ENCODE measurements at places on chromosomes 6 and 20.

DNA sequence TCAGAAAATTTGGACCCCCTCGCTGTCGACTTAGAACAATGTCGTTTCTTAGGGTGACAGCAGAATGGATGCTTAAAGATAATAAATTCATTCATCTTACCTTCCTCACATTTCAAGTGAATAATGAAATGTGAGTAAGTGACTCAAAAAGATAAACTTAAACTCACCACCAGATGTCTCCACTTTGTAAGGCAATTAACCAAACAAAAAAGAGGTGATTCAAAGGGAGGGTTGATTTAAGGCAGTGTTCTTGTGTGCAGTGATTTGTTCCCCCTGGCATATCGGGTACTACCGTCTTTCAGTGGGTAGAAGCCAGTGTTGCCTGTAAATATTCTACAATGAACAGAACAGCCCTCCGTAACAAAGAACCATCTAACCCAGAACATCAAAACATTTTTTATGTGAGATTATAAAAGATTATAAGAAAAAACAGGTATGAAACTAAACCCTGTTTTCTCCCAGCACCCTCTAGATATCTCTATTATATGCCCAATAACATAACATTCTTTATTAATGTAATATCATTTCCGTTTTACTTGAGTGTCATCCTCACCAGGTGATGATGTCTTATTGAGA lies 589.7 kb downstream of the CBLN4 start:
- DNase-seq = peak; percentile 1

GRCh38 chr20:56400001-56400640 lies 7.7 kb downstream of the CSTF1 start:
- peak; percentile 24 for DNase-seq

GRCh38 chr6:15063253-15063853 lies 182.5 kb upstream of the JARID2 start:
- no peak for DNase-seq

DNA sequence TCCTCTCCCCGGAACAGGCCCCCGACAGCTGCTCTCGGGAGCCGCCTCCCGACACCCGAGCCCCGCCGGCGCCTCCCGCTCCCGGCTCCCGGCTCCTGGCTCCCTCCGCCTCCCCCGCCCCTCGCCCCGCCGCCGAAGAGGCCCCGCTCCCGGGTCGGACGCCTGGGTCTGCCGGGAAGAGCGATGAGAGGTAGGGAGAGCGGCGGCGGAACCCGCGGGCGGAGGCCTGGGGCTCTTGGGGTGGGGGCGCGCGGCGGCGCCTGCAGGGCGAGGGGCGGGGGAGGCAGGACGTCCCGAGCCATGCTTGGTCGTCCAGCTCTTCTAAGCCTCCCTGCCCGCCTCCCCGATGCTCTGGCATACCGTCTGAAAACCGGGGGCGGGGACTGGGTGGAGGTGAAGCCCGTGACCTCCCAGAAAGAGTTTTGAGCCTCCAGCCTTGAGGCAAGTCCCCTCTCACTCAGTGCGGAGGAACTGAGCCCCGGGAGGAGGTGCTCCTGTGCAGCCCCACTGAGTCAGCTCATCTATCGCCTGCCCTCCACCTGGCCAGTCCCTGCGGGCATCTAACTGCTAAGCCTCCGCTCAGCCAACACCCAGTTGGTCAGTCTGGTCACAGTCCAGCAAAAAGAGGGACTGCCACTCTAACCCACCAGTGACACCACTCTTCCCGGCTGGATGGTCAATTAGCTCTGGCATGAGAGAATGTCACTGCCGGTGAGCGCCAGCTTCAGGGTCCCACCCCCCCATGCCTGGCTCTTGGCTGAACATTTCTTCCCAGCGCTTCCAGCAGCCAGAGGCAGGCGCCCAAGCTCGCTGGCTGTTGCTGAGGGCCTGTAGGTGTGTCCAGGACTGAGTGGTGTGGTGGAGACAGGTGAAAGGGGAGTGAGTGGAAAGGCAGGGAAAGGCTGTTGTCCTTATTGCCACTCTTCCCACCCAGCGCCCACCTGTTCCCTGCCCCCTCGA lies 482 bp downstream of the DDR1 start:
- DNase-seq = peak; percentile 68

- no peak for DNase-seq
Observed at GRCh38 chr6:19789100-19789803, 47.9 kb upstream of the ID4 start.

- DNase-seq = peak; percentile 48
Observed at GRCh38 chr6:10595731-10596664, 74.8 kb downstream of the GCNT2 start.

GRCh38 chr6:36542041-36542440 lies 5.2 kb downstream of the STK38 start:
- no peak for DNase-seq

DNA sequence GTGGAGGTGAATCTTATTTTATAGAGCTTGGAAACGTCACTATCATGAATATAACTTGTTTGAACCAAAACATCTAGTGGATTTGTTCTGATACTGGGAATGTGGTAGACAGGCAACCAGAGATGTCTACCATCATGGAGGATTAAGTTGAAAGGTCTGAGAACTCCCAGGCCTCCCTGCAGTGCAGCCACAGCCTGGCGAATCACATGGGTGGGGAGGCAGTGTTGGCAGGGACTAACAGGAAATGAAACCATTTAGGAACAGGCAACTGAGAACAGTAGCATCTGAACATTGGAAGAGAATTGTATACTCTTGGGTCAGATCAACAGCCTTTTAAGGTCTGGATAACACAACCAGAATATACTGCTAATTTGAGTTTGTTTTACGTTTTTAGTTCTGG lies 22.3 kb upstream of the CEP162 start:
- DNase-seq = peak; percentile 11

- DNase-seq = no peak
Observed at GRCh38 chr6:169240591-169241390, 12.9 kb downstream of the THBS2 start.

GRCh38 chr20:62511915-62512610 lies 36.3 kb upstream of the GATA5 start:
- DNase-seq = no peak

DNA sequence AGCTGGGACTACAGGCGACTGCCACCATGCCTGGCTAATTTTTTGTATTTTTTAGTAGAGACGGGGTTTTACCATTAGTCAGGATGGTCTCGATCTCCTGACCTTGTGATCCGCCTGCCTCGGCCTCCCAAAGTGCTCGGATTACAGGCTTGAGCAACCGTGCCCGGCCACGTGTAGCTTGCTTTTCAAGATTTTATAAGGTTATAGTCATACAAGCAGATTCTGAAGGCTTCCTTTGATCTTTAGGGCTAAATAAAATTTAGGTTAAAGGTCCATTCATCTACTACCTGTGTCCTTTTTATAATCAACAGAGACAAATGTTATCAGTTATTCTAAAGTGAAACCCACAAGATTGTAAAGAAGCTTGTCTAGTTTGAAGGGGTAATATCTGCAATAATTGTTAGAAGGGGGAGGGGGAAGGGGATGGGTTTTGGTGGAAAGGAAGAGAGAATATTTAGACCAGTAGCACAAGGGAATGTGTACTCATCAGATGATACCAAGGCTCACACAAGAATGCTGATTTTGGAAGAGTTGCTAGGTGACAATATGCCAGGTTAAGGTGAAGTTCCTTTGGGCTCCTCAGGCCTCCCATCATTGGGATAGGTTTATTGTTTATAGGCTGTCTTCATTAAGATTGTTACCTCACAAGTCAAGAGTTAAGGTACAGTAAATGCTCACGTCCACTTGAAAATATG lies 284.7 kb downstream of the ALDH8A1 start:
- no peak for DNase-seq

- no peak for DNase-seq
Observed at GRCh38 chr6:39056681-39057080, 8.1 kb downstream of the GLP1R start.

DNA sequence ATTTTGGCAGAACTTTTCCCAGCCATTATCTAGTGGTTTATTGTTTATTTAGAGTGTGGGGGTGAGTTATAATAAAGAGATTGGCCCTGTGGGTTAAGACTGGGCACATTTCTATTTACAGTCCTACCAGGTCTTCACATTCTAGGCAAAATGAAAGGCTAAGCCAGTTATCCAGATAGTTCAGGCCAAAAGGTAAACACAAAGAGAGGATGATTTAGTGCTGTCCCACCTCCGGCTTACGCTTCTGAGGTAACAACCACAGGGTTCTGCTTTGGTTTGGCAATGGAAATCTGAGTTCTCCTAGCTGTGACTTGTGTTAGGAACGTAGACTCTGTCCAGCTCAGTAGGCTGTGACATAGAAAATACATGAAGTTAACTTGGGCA lies 50.3 kb upstream of the PTPRK start:
- peak; percentile 39 for DNase-seq

GRCh38 chr6:161067749-161068148 lies 76.2 kb downstream of the MAP3K4 start:
- no peak for DNase-seq

GRCh38 chr6:19906171-19906570 lies 69.0 kb downstream of the ID4 start:
- no peak for DNase-seq

- DNase-seq = no peak
Observed at GRCh38 chr20:8940326-8940725, 128.6 kb upstream of the PLCB4 start.

DNA sequence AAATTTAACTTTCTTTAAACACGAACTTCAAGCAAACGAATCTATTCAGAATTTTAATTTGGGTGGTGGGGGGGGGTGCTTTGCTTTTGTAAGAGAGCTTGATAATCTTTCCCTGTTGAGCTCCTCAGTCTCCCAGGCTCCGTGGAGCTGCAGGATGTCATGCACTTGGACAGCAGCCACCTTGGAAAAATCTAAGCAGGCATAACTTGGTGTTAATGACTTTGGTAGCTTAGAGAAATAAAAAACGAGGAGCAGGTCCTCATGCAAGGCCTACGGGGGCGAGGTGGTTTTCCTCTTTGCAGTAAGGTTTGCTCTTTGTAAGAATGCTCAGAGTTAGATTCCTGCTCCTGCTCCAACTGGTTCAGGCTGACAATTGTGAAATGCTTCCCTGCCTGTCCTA lies 102.3 kb downstream of the EDN1 start:
- no peak for DNase-seq

DNA sequence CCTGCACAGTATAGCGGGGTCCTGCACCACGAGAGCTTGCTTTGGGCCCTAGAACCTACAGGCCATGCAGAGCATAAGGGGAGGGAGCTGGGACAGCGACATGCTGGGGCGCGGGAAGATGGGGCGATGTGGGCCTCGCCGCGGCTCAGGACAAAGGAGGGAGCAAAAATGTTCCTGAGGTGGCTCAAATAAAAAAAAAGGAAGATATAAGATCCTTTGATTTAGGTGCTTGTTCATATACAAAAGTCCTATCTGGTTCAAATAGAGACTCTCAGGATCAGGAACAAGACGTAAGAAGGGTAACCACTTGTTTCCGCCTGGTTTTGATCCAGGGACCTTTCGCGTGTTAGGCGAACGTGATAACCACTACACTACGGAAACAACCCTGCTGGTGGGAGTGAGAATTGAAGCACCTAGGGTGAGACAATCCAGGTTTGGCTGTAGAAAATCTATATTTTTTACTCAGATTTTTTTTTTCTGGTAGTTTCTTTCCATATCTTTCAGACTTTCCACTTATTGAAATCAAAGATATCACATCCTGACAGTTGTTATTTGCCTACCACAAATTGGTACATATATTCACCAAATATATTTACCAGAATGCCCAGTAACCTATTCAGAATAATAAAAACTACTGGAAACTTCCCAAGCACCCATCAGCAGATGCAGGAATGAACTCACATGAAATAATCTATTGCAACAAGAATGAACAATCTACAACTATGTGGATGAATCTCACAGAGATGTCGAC lies 177.9 kb upstream of the ZNF184 start:
- DNase-seq = peak; percentile 85

DNA sequence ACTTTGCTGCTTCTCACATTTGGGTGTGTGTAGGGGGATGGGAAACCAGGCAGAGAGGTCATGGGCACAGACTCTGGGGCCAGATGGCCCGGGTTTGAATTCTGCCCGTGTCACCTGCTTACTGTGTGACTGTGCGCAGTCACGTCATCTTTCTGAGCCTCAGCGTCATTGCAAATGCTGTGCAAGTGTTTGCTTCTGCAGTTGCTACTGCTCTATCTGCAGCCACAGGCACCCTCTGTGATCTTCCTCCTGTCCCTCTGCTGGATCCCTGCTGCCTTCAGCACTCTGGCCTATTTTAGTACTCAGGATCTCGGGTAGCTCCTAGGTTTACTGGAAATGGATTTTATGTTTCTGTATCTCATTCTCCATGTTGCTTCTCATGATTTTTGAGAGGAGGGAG lies 40.6 kb upstream of the TULP1 start:
- no peak for DNase-seq

DNA sequence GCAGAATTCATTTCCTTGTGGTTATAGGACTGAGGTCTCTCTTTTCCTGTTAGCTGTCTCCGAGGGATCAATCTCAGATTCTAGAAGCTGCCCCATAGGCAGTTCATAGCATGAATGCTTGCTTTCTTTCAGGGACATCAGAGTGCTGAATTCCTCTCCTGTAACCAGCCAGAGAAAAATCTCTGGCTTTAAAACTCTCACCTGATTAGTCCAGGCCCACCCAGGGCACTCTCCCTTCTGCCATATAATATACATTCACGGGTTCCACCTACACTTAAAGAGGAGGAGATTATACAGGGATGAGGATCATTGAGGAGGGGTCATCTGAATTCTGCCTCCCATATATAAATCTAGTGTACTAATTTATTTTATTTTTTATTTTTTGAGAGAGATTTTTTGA lies 2.1 kb upstream of the KCNS1 start:
- no peak for DNase-seq

- no peak for DNase-seq
Observed at GRCh38 chr6:122098201-122098678, 301.2 kb upstream of the HSF2 start.

GRCh38 chr6:25175681-25176080 lies 103.5 kb upstream of the CARMIL1 start:
- no peak for DNase-seq

- no peak for DNase-seq
Observed at GRCh38 chr6:166543603-166544295, 42.7 kb downstream of the RAMACL start.

- DNase-seq = no peak
Observed at GRCh38 chr6:125415913-125416312, 114.1 kb upstream of the HDDC2 start.

DNA sequence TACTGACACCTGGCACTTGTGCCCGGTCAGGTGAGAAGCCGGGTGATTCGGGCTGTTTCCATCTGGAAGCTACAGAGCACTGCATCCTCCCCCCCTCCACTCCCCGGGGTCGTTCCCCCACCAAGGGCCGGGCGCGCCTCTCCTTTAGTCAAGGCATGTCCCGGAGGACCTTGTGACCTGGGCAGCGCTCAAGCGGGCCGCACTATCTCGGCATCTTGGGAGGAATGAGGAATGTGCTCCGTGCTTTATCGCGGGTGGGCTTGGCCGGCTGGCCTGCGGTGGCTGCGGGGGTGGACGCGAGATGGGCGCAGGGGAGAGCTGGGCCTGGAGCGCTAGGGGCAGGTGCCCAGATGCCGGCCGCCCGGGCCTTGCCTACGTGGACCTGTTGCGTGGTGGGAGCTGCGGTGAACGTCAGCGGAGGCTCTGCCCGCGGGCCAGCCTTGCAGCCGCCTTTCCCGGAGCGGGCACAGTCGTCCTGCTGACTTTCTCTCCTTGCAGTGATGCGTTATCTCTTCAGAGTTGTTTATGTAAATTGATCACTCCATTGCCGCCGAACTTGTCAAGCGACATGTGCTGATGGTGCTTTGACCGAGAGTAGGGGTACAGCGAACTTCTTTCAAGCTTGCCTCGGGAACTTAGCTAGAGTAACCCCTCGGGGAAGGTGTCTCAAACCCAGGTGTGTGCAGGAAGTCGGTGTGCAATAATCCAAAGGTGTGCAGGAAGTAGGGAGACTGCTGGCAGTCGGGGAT lies 1.1 kb downstream of the LRRC1 start:
- peak; percentile 69 for DNase-seq
